ENCODE measurements at places on chromosomes 3 and 15.

DNA sequence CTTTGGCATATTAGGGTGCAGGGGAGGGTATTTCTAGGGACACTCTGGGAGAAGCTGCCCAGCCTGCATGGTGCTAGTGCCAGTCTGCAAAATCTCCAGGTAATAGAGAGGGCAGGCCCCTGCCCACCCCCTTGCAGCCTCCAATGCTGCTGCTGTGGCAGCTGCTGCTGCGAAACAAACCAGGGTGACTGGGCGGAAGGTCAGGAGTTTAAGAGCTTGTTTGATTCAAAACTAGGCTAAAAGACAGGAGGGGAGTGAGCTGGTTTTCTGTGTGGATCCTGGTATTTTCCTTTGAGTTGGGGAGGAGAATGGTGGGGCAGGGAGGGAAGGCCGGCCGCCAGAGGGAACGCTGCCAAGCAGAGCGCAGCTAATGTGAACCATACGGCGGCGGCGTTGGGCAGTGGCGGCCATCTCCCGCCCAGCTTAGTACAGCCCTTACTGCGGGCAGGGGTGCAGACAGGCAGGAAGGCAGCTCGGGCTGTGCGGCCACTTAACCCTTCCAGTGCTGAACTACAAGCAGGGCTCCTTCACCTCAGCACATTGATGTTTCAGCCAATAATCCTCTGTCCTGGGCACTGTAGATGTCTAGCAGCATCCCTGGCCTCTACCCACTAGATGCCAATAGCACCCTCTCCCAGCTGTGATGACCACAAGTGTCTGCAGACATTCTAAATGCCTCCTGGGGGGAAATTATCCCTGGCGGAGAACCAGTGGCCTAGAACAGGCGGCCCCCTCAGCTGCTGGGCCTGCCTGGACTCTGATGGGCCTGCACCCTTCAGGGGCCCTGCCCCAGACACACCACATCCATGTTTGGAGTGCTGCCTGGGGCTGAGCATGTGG lies 125.7 kb downstream of the EEFSEC start:
- DNase-seq, result no peak

- DNase-seq, result no peak
These were observed 192.8 kb downstream of the STT3B start for GRCh38 chr3:31725568-31725967.

DNA sequence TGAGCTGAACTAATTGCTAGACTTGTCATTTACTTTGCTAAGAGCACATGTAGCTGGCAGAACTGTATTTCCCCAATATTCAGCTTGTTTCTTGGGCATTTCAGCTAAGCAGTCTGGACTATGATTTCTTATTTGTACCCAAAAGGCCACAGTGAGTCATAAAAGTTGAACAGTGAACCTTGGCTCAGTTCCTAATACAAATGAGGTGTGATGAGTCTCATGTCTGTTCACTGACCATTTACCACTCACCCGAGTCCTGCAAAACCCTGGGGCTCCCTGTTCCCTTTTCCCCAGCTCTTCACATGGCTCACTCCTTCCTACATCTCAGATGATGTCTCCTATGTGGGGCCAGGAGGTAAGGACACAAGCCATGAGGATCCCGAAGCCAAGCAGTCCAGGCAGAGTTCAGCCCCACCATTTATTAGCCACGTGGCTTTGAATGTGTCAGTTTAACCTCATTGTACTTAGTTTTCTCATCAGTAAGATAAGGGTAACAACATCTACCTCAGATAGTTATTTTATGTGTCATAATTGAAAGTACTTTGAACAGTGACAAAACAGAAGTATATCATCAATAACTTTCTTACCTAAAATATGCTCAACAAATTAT lies 239.3 kb downstream of the IL5RA start:
- DNase-seq, result no peak

DNA sequence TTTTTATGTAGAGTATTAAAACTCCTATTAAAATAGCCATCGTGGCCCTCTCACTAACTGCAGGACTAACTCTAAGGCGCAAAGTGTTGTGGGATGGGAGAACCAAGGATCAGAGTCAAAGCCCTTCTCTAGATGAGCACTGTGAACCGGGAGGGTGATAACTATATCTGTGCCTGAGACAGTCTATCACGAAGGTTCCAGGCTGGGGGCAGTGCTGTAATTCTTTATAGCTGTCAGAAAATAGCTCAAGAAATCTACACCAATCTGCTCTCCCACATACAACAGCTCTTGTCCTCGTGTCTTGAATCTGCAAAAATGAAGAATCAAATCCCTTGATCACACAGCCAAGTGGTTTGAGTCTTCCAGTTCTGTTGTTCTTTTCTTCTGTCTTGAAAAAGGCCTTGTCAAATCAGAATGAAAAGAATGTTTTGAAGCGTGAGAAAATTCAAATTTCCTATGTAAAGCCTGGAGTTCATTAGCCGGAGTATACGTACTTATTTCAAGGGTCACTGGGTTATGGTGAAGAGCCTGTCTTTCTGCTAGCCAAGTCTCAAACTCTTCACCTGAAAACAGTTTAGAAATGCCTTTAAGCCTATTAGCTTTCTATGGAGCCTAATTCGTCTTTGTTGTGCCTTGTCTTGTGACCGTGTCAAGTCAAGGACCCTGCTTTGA lies 185.3 kb upstream of the NECTIN3 start:
- no peak for DNase-seq

Data from NCI-H345 (cell line).